ENCODE measurements at places on chromosomes 6 and 20.
A peak's percentile ranks its signal among the peaks of the same experiment; 100 is the strongest.

- DNase-seq, result peak; percentile 69
Measured at GRCh38 chr20:37270576-37271420, 9.2 kb upstream of the GHRH start.

DNA sequence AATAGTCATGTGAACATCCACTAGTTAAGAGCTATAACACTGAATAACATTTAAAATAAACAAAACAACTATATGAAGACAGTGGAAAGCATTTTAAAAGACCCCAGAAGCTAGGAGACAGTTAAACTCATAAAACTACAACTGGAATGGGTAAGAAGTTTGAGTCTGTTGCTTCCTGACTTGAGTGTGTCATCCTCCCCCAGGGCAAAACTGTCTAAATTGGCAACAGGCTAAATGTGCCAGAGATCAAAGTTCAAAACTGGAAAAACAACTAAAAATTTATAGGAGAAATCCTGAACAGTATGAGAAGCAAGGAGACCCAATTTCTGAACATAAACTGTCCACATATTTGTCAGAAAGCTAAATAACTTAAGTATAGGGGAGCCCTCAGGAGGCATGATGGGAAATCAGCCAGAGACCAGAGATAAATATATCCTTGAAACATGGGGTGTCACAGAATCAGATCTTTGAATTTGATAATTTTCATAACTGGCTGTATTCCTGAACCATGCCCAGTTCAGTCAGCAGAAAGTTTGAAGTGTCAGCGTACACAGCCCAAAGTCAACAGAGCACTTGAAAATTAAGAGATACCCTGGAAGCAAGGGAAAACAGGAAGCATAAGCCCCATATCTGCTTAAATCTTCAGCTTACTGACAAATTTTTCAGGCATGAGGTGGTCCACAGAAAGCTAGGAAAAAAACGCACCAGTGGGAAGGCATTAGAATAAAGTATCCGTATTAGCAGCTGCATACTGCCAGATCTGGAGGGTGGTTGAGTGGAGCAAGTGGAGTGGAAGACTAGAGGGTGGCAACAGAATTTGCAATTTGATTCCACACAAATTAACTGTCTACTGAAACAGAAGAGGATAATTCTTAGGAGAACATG, 516.1 kb upstream of the MAN1A1 start:
- DNase-seq, result no peak

DNA sequence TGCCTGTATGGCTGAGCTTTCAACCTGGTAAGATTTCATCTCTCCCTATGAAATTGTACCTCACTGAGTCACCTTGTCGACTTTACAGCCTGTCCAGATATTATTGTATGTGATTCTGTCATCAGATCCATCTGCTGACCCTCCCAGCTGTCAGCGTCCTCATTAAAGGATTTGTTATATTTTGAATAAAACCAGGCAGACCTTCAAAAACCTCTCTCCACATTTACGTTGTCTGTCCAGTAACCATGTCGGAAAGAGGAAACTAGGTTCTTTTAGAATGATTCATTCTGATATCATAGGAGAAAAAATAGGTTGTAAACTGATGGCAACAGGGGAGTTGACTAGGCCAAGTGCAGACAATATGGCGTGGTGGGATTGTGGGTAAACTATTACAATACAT, 38.5 kb downstream of the TSPYL4 start:
- DNase-seq, result no peak

DNA sequence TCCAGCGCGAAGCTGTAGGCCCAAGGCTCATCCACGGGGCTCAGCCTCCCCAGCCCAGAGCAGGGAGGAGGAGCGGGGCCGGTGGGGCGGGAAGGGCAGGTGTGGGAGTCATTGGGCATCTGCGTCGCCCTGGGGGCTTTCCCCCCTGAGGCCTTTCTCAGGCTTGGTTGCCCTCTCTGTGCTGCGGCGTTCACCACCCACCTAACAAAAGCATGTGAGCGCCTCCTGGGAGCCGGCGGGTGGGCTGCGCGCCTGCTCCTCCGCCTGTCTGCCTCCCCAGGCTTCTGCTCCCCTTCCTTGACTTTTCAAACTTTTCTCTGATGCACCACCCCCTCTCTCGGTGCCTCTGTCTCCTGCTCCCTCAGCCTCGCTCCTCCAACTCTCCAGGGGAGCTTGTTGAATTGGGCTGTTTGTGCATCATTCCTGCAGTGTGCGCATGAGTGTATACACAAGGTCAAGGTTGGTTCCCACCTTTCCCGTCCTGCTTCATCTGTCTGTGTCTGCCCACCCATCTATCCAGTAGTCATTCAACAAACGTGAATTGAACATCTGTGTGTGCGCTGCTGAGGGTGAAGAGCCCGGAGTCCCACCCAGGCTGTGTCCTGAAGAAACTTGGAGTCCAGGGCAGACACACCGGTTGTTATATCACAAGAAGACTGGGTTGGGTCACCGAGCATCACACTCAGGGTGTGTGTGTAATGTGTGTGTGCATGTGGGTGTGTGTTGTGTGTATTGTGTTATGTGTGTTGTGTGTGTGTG, 82.4 kb upstream of the NNAT start:
- no peak for DNase-seq

DNA sequence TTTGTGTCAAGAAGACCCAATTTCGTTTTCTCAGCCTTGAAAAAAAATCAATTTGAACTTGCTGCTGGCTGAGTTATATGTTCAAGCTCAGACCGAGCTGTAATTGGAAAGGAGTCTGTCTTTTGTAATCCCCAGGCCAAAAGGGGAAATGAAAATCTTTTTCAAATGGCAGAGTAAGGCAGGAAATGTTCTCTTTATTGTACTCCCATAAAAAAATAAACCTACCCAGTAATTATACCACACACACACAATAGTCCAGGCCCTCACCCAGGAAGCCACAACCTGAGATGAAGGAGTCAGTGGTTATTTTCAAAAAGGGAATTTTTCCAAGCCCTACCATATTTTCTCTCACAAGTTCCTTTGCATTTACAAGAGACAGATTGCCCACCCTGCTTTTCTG, 45.3 kb downstream of the CLIC5 start:
- no peak for DNase-seq

DNA sequence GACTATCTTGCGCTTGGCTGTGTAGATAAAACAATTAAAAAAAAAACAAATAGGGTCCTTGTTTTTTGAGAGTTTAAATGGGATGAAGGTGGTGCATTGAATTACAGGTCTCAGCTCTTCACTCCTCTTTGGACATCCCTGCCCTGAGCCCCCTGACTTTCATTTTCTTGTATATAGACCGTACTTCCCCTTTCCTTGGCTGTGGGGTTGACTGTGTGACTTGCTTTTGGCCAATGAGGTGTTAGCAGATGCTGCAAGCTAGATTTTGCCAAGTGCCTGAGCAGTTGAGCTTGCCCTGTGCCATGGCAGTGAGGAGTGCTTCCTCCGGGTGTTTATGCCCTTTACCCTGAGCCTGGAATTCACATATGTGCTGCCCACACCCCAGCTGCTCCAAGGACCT, 386.1 kb upstream of the ZFP64 start:
- no peak for DNase-seq

- DNase-seq, result no peak
Measured at GRCh38 chr6:163404825-163405265, 9.7 kb upstream of the QKI start.

Measured in SIG-M5 (cell line).